Stimulated activated CD4-positive, alpha-beta T cell treated with anti-CD3 and anti-CD28 coated beads, Interleukin-2, amount 100 ng/mL, for 24 hours (primary cell): ENCODE measurements at places on chromosomes 2 and 18.
A peak's percentile ranks its signal among the peaks of the same experiment; 100 is the strongest.

- DNase-seq: no peak
Observed at GRCh38 chr2:140027320-140027719, 1247.1 kb upstream of the NXPH2 start.

- no peak for DNase-seq
Observed at GRCh38 chr2:235293061-235293460, 200.8 kb upstream of the AGAP1 start.

- no peak for DNase-seq
Observed at GRCh38 chr2:38394903-38395341, 17.8 kb upstream of the ATL2 start.

GRCh38 chr2:122072666-122073065, 317.2 kb downstream of the TSN start:
- DNase-seq: no peak

DNA sequence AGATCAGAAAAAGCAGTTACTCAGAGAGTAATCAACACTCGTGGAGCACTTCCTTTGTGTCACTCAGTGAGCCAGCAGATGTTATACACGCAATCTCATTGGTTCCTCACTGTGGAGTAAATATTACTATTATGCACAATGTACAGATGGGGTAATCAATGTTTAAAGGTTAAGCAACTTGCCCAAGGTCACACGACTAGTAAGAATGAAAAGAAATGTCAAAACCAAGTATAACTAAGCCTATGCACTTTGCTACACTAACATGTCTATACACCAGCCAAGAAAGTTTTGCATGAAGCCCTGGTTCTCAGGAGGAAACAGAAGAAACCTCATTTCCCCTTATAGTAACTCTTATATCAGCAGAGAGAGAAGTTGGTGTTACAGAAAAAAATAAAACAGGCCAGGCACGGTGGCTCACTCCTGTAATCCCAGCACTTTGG, 5.4 kb downstream of the METTL21A start:
- no peak for DNase-seq

DNA sequence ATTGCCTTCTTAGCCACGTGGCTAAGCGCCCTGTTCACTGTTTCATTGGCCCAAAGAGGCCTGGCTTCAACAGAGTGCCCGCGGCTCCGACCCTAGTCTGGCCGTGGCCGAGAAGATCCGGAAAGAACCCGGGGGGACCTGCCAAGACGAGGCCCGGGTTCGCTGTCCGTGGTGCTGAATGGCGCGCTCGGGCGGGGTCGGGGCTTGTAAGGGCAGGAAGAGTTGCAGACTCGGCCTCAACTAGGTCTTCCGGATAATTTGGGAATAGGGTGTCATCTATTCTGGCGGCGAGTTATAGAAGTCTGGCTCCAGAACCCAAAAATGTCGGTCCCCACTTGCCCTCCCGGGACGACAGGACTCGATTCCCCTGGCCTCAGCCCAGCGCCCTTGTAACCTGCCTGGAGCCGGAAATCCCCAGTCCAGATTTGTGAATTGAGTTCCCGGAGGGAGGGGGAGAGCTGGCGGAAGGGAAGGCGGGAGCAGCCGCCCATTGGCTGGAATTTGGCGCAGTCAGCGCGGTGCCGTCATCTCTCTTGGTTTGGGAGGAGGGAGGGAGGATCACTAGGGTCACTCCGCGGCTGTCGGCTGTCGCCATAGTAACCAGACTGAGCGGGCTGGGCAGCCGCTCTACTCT, 3.5 kb downstream of the CDK5R2 start:
- DNase-seq: peak; percentile 69

DNA sequence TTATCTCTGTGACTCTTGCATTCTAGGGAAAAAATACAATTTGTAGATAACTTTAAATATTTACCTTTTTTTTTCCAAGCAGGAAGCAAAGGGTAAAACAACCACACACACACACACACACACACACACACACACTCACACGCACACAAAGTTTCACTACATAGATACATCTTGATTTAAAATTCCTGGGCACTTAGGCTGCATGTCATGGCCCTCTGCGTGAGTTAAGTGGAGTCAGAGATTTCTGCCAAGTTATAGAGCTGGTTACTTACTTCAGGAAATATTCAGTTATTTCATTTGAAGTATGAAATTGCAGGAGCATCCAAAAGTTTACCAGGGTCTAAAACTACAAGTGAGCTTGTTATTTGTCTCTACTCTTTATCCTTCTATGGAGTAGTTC, 612.0 kb downstream of the IRS1 start:
- DNase-seq: no peak

- no peak for DNase-seq
Observed at GRCh38 chr2:238616681-238617080, 190.0 kb downstream of the ASB1 start.

GRCh38 chr18:67926929-67927864, 410.7 kb upstream of the DSEL start:
- DNase-seq: no peak

DNA sequence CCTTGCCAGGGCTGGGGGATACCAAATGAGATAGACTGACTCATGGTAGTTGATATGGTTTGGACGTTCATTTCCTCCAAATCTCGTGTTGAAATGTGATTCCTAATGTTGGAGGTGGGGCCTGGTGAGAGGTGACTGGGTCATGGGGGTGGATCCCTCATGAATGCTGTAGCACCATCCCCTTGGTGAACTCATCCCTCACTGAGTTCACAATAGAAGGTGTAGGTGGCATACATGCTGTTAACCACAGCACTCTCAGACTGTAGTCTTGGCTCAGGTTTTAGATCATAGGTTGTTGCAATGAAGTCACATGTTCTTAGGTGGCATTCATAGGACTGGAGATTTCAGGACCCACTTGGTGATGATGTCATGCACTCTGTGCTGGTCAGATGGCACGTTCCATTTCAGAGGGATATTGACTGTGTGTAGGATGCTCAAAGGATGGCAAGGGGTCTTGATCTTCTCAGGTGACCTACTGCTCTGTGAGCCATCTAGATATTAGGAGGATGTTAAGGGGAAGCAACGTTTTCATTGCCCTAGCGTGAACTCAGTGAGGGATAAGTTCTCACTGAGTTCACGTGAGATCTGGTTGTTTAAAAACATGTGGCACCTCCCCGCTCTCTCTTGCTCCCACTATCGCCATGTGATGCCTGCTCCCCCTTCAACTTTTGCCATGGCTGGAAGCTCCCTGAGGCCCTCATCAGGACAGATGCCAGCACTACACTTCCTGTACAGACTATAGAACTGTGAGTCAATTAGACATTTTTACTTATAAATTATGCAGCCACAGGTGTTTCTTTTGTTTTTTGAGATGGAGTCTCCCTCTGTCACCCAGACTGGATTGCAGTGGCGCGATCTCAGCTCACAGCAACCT, 73.8 kb upstream of the ACAA2 start:
- DNase-seq: no peak

DNA sequence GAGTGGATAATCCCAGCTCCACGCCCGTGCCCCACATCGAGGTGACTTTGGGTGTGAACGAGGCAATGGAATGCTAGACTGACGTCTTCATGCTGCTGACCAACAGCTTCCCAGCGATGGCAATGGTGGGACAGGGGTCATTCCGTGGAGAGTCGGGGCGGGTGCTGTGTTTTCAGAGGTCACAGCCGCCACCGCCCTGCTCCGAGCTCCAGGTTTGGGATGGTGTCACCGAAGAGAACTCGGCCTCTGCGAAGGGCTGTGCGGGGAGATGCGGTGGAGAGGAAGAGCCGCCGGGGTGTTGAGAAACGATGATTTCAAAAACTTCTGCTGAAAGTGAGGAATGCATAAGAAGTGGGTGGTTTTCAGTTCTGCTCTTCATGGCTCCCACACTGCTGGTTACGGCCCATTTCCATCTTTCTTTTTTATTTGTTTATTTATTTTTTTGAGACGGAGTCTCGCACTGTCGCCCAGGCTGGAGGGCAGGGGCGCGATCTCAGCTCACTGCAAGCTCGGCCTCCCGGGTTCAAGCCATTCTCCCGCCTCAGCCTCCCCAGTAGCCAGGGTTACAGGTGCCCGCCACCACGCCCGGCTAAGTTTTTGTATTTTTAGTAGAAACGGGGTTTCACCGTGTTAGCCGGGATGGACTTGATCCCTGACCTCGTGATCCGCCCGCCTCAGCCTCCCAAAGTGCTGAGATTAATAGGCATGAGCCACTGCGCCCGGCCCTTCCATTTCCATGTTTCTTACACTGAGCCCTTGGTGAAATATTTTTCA, 142.6 kb downstream of the RTP5 start:
- peak; percentile 15 for DNase-seq

DNA sequence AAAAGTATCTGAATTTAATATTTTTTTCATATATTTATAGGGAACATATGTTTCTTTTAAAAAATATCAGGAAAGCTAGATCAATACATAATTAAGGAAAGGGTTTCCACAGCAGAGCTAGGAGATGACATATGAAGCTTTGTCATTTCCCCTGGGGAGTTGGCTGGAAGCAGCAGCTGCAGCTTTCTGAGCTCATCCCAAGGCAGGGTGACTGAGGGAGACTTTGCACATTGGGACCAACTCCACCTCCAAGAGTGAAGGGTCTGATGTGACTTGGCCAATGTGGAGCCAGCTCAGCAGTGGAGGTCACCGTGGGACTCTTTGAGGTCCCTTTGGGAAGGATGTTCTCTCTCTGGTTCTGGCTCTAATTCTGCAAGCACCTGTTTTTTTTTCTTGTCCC, 315.1 kb downstream of the RDH14 start:
- DNase-seq: no peak

GRCh38 chr2:195532255-195532627, 124.8 kb upstream of the SLC39A10 start:
- DNase-seq: no peak

DNA sequence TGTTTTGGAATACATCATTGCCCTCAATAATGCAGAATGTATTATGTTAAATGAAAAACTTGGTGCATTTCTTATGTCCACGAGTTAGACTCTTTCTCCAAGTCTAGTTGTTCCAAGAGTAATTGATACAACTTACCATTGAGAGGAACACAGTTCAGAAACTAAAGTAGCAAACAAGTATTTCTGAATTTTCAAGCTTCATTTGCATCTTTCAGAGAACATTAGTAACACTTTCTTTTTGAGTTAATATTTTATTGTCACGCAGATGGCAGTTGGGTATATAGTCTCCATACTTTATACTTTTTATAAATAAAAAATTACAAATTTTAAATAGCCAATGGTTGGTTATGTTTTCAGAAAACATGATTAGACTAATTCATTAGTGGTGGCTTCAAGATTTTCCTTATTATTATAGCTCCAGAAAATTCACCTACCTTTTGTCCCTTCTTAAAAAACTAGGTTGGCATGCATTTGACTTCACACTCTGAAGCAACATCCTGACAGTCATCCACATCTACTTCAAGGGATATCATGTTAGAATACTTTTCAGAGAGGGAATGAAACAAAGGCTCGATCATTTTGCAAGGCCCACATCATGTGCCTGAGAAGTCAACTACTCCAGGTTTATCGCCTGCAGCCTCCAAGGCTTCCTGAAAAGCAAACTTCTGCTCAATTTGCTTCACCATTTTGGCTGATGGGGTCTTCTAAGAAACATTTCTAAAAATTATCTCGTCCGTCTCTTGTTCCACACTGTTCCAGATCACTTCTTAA, 29.9 kb downstream of the LYPD6B start:
- DNase-seq: no peak

DNA sequence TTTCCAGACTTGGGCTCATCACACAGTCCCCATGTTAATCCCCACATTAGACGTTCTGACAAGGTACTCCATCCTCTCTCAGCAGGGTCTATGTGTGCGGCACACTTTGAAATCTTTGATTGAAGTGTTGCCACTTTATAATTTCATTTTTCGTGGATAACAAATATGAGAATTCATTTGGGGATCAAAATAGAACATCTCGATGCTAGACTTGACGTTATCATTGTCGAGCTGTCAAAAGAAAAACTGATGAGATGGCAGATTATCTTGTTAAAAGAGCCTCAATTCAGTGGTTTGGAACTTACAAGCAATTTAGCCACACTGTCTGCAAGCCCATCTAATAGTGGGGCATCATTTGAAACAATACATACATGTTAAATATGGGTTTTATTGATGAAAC, 91.2 kb upstream of the SULT1C3 start:
- no peak for DNase-seq

DNA sequence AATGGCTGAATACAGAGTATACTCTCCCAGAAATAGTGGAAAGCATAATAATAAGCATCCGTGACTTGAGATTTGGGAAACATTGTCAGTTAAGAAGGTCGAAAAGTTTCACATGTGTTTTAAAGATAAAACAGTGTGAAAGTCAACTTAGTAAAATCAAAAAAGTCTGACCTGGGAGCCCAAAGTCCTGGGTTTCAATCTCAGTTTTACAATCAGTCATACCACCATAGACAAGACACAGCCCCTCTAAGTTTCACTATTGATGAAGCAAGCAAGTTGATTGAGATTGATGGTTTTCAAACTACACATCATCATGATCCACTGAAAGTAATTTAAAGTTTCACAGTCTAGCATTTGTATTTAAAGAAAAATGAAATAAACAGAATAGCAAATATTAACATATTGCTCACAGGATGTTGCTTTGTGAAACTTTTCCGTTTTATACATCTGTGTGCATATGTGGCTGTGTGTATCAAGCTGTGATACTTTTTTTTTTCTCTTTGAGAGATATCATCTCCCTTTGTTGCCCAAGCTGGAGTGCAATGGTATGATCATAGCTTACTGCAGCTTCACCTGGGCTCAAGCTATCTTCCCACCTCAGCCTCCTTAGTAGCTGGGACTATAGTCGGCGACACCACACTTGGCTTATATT, 71.1 kb downstream of the PIK3C3 start:
- DNase-seq: no peak

DNA sequence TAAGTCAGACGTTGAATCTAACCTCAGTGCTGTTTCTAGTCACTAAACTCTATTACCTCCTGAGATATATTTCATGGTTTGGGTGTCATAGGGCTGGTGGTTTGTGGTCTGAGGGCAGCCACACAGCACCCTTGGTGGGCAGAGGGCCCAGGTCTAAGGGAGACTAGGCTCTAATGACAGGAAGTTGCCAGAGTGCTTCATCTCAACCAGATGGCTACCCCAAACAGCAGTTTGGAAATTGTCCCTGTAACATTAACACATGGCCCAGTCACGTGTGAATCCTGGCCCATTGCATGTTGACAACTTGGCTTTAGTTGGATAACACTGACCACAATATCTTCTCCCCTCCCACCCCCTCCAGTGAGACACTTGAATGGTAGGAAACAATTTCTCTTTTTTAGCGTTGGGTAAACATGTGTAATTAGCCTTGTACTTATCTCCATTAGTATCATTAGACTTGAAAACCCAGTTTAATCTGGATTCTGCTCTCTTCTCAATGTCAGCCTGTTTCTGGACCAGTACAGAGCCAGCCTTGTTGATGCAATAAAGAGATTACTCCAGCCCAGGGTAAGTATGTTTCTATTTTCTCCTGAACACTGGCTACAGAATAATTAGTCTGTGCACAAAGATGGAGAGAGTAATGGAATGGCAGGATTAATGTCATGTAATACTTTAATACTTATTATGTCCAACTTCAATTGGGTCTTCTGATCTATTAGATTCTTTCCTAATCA, 187.8 kb upstream of the SIX3 start:
- DNase-seq: no peak
